ENCODE measurements at places on chromosomes 3 and 15. TPM values are rescaled to one million over a fixed set of nuclear protein-coding genes. Genes with fewer than 3 reads are reported as not detected.

Gene PDZRN3
- total RNA-seq = 52.8 TPM

GRCh38 chr15:39624806-39625205 lies 43.9 kb downstream of the THBS1 start:
- DNase-seq = no peak

DNA sequence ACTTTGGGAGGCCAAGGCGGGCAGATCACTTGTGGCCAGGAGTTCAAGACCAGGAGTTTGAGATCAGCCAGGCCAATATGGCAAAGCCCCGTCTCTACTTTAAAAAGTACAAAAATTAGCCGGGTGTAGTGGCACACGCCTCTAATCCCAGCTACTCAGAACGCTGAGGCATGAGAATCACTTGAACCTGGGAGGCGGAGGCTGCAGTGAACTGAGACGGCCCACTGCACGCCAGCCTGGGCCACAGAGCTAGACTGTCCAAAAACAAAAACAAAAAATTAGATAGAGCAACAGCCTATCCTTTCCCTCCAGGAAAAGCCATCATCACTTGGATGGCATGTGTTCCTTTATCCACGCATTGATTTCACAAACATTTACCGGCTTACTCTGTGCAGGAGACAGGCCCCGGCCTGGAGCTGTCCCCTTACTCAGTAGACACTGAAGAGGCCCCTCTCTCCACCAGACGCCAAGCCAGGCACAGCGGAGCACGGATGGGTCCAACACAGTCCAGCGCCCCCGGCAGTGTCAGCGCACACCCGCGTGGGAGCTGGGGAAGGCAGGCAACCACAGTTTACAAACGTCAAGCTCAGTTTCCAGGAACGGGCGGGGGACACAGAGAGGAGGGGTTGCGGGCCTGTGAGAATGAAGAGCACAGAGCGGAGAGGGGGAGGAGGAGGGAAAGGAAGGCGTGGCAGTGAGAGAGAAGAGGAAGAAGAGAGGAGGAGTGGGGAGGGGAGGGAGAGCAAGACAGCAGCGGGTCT lies 3.1 kb downstream of the GP5 start:
- no peak for DNase-seq

DNA sequence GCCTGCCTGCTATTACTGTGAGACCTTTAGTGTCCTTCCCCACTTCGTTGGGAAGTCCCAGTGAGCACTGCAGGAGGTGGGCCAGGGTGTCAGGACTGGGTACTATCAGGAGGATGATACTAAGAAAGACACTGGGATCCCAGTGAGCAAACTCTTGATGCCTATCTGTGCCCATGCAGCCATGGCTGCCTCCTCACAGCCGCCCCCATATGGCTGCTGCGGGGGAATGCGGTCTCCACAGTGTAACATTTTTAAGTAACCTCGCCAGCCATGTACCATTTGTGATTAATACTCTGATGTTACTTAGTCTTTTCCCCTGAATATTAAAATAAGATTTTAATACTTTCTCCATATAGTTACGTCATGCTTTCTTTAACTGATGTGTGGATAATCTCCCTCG lies 312.2 kb downstream of the RYR3 start:
- no peak for DNase-seq

Gene TGM4
- total RNA-seq = not detected

Gene OIP5
- total RNA-seq = not detected

DNA sequence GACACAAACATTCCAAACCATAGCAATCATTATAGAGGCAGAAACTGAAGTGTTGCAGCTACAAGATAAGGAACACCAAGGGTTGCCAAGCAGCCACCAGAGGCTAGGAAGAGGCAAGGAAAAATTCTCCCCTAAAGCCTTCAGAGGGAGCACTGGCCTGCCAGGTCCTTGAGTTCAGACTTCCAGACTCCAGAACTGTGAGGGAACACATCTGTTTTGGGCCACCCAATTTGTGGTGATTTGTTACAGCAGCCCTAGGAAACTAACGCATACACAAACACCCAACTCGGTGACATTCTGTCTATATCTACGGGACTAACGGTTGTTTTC lies 54.6 kb downstream of the MB21D2 start:
- DNase-seq = no peak

DNA sequence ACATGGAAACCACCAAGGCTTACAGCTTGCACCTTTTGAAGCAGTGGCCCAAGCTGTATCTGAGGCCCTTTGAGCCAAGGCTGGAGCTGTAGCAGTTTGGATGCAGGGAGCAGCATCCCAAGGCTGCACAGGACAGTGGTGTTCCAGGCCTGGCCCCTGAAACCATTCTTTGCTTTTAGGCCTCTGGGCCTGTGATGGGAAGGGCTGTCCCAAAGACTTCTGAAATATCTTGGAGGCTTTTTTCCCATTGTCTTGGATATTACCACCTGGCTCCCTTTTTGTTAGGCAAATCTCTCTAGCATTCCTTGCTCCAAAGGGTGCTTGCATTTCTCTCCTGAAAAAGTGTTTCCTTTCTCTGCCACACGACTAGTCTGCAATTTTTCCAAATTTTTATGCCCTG lies 302.8 kb upstream of the MDFIC2 start:
- no peak for DNase-seq
